ENCODE measurements at places on chromosomes 1 and 21.

- no peak for DNase-seq
Measured at GRCh38 chr1:25068829-25069228, 138.8 kb upstream of the RUNX3 start.

- DNase-seq: no peak
Measured at GRCh38 chr21:25670726-25671125, 31.7 kb downstream of the JAM2 start.

GRCh38 chr1:10778640-10779039, 17.8 kb downstream of the CASZ1 start:
- DNase-seq: no peak

DNA sequence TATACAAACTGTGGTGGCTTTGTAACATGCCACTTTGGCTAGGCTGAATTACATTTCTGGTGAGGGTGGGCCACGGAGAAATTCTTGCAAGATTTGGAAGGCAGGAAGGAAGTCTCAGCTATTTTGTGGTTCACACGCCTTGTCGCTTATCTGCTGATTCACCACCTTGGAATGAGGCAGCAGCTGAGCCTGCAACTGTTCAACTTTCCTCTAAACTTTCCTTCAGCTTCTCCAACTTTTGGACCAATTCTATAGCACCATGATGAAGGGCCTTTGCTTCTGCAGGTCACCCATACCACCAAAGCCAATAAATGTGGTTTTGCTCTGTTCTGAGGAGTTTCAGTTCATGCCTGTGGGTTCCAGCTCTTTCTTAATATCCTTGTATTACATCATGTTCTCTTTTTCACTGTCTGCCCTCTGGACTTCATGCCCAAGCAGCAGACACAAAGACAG, 337.6 kb upstream of the SNX7 start:
- no peak for DNase-seq

DNA sequence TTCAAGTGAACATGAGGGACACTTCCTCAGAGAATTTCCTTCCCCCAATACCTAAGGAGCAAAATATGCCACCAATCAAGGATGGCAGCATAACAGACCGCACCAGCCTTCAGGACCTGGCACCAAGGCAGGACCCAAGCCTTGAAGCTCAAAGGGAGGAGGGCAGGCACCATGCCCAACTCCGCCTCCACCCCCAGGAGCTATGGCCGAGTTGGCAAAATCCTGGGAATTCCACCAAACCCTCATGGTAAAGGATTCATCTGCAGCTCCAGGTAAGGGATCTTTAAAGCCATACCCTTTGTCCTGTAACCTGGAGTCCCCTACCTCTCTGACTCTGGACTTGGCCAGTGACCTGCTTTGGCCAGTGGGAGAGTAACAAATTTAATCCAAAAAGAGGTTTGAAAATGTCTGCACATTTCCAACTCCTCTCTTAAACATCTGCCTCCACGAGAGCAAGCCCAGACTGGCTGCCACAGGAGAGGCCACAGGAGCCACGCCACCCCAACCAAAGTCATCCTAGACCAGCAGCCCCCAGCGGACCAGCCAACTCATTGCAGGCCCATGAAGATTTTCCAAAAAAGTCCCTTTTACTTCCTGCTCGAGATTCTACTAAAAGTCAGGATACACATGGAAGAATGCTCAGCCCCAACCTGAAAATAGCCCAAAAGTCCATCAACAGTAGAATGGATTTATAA, 41.9 kb downstream of the NPHP4 start:
- no peak for DNase-seq

DNA sequence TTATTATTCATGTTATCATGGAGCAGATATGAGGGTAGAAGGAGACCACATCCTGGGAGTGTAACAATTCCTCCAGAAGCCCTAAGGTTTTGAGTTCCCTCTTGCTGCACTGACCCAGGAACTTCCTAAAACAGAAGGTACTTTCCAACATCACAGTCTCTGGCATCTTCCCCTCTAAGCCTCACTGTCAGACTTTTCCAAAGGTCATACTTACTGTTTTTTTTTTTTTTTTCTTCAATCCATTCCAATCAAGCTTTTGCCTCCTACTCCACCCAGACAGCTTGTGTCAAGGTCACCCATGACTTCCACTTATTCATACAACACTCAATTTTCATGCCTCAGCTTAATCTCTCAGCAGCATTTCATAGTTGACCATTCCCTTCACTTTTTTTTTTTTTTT, 18.4 kb upstream of the UQCRHL start:
- DNase-seq: no peak

DNA sequence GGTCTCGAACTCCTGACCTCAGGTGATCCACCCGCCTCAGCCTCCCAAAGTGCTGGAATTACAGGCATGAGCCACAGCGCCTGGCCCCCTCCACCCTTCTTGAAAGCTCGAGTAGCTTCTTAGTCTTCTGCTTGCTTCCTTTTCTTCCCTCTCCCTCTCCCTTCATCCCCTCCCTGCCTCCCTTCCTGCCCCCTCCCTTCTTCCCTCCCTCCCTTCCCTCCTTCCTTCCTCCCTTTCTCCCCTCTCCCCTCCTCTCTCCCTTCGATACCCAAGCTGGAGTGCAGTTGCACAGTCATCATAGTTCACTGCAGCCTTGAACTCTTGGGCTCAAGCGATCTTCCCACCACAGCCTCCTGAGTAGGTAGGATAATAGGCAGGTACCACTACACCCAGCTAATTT, 11.8 kb downstream of the KHDRBS1 start:
- DNase-seq: no peak

- peak; percentile 80 for DNase-seq
Measured at GRCh38 chr1:206579747-206580437, 32.4 kb downstream of the EIF2D start.

- no peak for DNase-seq
Measured at GRCh38 chr1:246066573-246066972, 440.5 kb downstream of the SMYD3 start.

All from GM13977 (cell line).